Inflammatory macrophage treated with lipopolysaccharide for 4 hours (primary cell): ENCODE measurements at places on chromosomes 11 and 22.

GRCh38 chr11:57490456-57491248 lies 24.9 kb downstream of the SLC43A1 start:
- peak; percentile 79 for DNase-seq

DNA sequence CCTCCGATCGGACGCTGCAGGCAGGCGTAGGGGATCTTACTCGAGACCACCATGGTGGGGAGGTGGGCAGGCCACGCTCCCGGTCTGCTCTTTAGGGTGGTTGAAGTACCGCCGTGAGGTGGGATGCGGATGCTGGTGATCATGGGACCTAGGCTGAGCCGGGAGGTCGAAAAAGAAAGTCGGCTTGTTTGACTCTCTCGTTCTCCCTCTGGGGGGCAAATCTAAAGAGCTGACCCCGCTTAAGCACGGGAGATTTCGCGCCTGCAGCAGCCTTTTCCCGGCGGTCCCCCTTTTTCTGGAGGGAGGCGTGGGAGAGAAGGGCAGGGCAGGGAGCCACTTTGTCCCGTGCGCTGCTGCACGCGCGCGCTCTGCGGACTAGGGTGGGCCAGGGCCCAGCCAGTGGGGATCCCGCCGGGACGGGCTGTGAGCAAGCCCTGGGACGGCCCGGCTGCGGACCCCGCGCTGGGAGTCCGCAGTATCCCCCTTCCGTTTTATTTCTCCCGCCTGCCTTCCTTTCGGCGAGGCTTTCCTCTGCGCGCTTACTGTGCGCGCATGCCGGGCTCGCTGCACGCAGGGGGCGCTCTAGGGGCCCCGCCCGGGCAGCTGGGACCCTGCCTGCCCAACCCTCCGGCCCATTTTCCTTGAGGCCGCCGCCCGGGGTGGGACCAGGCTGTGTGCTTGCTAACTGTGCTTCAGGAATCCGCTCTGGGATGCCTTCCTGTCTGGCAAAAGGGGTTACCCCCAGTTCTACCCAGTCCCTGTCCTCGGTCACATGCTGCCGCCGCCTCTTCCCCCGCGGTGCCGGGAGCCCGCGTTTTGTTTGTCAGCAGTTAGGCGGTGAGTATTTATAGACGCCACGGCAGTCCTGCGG lies 81.0 kb downstream of the PRR5L start:
- DNase-seq = peak; percentile 55

DNA sequence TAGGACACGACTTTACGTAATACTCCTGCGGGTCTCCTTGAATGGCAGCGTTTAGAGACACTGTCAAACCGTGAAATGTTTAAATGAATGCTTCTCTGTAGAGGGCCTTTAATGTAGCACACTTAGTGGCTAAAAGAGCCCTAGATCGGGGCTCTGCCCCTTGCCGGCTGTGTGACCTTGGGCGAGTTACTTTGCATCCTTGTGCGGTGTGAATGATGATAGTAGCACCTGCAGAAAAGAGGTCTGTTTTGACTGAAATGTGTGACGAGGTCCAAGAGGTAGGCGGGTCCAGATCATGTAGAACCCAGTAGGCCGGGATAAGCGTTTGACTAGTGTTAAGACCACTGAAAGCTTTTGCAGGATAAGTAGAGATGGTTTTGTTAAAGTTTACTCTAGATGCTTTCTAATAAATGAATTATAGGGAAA lies 866 bp downstream of the MED17 start:
- no peak for DNase-seq

DNA sequence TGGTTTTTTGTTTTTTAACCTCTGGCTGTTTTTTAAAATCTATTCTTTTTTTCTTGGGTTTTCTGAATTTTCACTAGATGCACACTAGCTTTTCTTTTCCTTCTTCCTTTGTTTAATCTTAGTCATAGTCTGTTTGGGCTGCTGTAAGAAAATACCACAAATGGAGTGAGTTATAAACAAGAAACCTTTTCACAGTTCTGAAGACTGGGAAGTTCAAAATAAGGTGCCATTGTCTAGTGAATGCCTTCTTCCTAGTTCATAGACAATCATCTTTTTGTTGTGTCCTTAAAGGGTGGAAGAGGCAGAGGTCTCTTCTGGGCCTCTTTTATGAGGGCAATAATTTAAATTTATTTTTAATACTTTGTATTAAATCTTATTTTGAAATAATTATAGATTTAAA lies 532.9 kb upstream of the ANO5 start:
- DNase-seq = no peak

DNA sequence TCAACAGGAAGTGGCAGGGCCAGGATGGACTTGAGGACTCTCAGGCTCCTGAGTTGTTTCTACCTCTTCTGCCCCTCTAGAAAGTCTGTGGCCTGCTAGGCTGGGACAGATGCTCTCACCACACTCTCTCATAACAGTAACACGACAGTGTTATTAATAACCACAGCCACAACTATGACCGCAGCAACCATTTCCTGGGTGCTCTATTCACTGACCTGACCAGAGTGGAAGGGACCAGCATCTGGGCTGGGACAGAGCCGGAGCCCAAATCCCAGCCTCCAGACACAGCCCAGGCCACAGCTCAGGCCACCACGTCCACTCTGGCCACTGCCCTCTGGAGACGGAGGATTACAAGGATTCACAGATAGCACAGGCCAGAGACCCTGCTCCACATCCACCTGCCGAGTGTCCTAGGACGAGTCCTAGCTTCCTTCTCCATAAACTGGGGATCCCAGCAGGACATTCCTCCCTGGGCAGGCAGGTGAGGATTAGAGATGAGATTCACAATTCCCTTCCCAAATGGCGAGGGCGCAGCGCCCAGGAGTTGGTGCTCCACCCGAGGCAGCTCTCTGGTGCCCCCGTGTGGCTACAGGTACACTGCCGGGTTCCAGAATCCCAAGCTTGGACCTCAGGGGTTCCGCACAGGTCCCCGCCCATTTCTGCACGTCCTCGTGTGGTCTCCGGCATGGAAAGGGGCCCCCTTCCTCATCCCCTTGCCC lies 7.1 kb downstream of the PNPLA5 start:
- peak; percentile 38 for DNase-seq
